ENCODE measurements at places on chromosomes 4 and X.

- no peak for DNase-seq
Observed at GRCh38 chr4:181529537-181529936, 713.7 kb upstream of the TENM3 start.

- no peak for DNase-seq
Observed at GRCh38 chr4:158861766-158862165, 92.9 kb downstream of the FNIP2 start.

GRCh38 chrX:68175562-68175961 is 257.7 kb downstream of the OPHN1 start:
- DNase-seq = no peak

DNA sequence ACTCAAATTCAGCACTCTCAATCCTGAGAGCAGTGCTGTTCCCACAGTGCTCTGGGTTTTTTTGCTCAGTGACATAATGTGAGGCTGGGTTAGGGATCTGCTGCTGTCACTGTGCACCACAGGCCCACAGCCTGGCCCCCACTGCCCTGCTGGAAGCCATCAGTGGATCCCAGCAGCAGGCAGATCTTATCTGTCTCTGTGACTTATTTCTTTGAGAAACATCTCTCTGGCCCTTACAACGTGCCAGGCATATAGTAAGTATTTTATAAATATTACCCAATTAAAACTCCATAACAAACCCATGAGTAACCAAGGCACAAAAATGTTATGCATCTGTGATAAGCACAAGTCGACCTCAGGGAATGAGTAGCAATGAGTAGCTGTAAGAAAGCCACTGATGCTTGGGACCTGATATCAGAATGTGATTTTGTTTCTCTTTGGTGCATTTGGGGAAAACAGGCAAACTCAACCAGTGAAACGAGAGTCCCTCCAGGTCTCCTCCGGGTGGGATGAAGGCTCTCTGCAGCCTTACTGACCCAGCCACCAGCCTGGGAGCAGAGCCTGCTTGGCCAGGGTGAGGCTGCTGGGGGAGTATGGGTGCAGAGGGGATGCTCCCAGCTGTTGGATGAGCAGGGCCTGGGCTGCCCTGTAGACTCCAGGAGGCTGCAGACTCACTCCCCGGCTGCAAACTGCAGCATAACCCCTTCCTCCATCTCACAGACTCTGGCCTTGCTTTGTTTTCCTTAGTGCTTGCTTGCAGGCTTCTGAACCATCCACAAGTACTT is 172.7 kb upstream of the LNX1 start:
- no peak for DNase-seq

GRCh38 chrX:17621566-17622270 is 115.6 kb upstream of the SCML1 start:
- DNase-seq = no peak

GRCh38 chrX:18026166-18026565 is 165.1 kb upstream of the RAI2 start:
- no peak for DNase-seq

DNA sequence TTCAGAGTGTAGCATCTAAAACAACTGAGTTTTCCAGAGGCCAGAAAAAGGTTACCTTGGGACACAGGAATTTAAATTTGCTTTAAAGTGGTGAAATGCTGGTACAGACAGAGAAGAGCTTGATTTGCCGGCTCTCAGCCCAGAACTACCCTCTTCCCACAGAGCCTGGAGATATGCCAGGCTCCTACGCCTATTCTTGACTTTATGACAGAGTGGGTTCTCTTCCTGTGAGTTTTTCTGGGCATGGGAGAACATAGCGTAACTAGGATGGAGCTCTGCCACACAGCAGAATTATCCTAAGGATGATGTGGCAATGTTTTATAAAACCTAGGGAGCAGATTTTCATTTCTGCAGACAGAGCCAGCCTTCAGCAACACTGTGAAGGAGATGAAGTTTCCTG is 241.8 kb downstream of the GRIA3 start:
- DNase-seq = no peak

DNA sequence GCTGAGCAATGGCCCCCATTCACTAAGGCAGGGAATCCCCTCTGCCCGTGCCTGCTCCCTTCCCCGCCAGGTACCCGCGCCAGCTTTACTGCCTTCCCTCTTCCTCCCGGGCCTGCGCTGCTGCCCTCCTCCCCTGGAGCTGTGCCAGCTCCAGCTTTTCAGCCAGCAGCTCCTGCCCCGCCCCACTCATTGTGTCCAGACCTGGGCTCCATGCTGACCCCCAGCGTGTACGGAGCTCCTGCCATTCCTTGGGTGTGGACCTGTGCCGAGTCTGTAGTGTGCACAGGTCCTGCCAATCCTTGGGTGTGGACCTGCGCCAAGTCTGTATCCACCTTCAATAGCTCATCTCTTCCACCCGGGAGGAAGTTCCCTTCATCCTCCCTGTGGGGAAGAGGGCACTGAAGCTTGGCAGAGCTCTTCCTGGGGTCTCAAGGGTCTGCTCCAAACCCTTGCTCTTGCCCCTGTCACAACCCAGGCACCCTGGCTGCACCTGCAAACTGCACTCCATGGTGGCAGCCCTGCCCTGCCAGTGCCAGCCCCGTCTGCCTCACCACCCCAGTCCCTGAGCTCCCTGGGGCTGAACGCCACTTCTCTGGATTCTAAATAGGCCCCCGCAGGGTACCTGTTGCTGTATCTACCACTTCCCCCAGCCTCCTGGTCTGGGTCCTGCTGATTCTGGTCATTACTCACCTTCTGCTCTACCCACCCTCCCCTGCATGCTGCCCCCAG is 63.9 kb downstream of the TRMT44 start:
- no peak for DNase-seq

DNA sequence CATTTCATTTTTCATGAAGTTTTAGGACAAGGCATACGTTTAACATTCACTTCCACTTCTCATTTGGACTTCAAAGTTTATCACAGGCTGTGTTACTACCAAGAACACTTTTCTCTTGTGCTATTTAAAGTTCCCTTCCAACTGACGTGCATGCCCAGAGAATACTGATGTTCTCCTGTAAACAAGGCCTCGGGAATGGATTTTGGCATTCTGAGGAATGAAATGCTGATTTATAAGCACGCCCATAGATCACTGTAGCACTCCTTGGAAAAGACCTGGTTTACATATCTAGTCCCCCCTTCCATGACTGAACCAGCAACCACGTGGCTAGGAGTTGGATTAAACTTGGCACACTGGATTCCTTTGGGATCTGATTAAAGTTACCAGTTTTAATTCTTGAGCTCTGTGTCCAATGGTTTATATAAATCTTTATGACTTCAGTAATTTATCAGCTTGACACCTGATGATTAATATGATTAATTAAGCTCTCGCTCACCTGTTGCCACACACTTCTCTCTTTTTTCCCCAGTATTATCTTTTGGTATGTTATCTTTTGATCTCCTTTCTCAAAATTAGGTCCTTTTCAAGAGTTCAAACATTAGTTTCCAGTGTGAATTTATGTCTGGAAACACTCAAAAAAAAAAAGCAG is 122.4 kb upstream of the HAND2 start:
- no peak for DNase-seq

- DNase-seq = no peak
Observed at GRCh38 chrX:46831765-46832327, 5.0 kb upstream of the RP2 start.

DNA sequence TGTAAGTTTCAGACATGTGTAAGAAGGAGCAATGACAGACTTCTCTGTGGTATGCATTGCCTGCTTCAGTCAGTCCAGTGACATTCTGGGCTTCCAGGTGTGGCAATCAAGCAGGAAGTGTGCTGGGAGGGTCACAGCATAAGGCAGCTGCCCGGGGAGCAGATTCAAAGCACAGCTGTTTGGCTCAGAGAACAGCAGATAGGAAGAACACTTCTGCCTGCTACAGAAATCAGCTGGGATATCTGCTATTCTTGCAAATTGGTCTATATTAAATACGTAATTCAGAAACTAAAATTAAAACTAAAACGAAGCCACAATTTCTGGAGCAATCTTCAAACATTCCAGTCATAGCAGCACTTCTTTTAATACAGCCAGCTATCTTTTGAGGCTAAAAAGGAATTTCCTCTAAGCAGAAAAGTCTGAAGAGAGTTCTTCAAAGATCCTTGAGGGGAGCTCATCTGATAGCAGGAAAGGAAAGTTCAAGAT is 47.5 kb upstream of the GALNT7 start:
- no peak for DNase-seq

DNA sequence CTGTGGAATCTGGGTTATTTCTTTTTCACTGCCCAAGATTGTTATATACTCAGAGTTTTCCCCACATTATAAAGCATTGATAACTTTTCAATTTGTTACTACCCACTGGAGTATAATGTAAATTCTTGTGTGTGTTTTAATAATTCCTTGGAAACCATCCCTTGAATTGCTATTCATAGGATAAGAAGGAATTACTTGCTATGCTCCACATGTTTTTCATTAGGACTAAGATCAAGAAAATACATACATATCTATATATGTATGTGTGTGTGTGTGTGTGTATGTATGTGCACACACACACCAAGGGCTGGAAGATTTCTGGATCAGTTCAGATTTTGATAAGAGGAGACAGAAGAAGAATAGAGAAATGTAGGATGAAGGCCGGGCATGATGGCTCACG is 206.4 kb upstream of the JADE1 start:
- no peak for DNase-seq

DNA sequence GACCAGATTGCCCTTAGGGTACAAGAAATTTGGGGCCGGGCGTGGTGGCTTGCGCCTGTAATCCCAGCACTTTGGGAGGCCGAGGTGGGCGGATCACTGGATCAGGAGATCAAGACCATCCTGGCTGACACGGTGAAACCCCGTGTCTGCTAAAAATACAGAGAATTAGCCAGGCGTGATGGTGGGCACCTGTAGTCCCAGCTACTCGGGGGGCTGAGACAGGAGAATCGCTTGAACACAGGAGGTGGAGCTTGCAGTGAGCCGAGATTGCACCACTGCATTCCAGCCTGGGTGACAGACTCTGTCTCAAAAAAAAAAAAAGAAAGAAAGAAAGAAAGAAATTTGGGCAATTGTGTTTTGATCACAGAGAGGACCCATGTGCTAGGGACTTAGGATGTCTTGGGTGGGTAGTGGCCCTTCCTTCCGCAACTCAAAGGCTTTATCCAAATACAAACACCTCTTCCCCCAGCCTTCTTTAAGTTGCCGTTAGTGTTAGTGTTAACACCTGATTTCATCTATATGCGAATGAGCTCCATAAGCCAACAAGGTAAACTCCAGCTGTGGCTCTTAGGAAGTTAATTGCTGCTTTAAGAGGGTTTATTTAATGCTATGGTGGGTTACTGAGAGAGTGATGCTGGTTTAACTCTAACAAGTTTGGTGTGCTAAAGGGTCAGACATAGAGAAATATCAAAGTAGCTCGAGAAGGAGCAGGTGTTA is 8.6 kb upstream of the CCDC110 start:
- DNase-seq = no peak

Data from activated naive CD4-positive, alpha-beta T cell (primary cell).